Uterus (tissue), 4 donors: ENCODE measurements at places on chromosomes 6 and 20. TPM values are rescaled to one million over a fixed set of nuclear protein-coding genes. Genes with fewer than 3 reads are reported as not detected.

Gene PACRG
- total RNA-seq, result 6.2 TPM

Gene PEDS1
- total RNA-seq, result 3.3 TPM

Gene PPIL6
- total RNA-seq, result 5.3 TPM

Gene EEF1A2
- total RNA-seq, result not detected

DNA sequence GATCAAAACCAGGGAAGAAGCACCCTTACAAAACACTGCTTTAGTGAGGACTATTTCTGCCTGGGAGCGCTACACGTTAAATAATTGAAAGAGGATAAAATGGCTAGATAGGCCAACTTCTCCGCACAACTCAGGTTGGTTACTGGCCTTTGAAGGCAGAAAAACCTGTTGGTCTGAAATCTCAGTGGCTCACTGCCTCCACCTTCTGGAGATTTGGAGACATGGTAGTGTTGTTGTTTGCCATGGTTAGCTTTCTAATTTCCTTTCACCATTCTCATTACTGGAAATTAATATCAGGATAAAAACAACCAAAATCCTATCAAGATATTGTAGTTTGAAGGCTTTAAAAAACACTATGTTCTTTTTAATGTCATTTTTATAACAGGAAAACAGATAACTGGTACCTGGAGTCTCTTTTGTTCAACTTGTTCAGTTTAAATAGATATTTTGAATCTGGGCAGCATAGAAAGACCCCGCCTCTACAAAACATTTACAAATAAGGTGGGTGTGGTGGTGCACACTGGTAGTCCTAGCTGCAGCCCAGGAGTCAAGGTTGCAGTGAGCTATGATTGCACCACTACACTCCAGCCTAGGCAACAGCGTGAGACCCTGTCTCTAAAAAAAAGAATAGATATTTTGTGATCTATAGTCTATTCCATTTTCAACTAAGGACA is 27.5 kb upstream of the BCLAF1 start:
- no peaks in the 10 kb centered on the region for H3K36me3 ChIP-seq
- no peak overlapping the region for H3K4me3 ChIP-seq
- peak; percentile 42 for DNase-seq
- H3K27me3 ChIP-seq, result no peaks in the 10 kb centered on the region

DNA sequence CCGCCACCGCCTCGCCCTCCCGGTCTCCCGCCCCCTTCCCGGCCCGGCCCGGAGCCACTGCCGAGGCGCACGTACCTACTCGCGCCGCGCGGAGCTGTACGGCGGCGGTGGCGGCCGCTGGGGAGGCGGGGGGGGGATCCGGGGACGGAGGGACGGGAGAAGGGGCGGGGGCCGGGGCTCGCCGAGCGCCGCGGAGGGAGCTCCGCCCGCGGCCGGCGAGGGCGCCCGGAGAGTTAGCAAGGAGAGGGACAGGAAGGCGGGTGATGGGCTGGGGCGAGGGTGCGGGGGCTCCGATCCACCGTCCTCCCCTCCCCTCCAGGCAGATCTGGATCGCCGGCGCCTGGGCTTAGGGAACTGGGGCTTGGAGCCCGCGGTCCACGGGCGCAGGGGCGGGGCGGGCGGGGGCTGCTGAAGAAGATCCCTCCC is 548 bp upstream of the TMEM74B start:
- peak overlapping the region; percentile 20 for H3K4me3 ChIP-seq
- no peaks in the 10 kb centered on the region for H3K36me3 ChIP-seq
- no peak for DNase-seq
- H3K27ac ChIP-seq, result no peak overlapping the region

DNA sequence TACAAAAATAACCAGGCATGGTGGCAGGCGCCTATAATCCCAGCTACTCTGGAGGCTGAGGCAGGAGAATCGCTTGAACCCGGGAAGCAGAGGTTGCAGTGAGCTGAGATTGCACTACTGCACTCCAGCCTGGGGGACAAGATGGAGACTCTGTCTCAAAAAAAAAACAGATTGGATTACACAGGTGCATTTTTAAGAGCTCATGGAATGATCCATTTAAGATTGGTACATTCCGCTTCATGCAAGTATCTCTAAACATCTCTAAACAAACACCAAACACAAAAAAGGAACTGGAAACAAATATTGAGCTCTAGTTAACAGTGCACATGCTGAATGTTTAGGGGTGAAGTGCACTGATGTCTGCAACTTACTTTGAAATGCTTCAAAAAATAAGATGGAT is 154.3 kb downstream of the GRM4 start:
- H3K27ac ChIP-seq, result no peak overlapping the region
- H3K4me1 ChIP-seq, result no peaks in the 10 kb centered on the region
- H3K27me3 ChIP-seq, result no peaks in the 10 kb centered on the region
- no peak for DNase-seq
- H3K4me3 ChIP-seq, result no peak overlapping the region
- no peaks in the 10 kb centered on the region for H3K36me3 ChIP-seq

Gene SLC32A1
- not detected for total RNA-seq

DNA sequence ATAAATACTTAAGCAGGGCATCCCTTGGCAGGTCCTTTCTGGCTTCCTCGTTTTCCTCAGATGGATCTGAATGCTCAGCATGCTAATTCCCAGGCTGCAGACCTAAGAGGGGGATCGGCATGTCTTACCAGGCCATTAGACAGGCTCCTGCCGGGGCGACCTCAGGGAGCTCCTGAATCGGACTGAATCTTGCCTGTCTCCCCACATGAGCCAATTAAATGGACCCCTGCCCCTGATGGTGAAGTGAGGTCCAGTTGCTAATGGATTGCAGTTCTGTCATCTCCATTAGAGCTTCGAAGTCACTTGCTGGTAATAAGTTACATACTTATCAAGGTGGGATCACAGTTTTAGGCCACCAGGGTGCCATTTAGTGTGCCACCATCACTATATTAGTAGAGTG is 51.4 kb downstream of the NOL4L start:
- no peaks in the 10 kb centered on the region for H3K27me3 ChIP-seq
- no peak overlapping the region for H3K4me3 ChIP-seq
- no peak overlapping the region for H3K27ac ChIP-seq
- no peaks in the 10 kb centered on the region for H3K36me3 ChIP-seq

GRCh38 chr6:55853008-55854001 is 22.1 kb downstream of the BMP5 start:
- H3K27ac ChIP-seq, result no peak overlapping the region
- no peak for DNase-seq
- no peak overlapping the region for H3K4me3 ChIP-seq
- no peaks in the 10 kb centered on the region for H3K27me3 ChIP-seq
- H3K4me1 ChIP-seq, result no peaks in the 10 kb centered on the region
- H3K36me3 ChIP-seq, result no peaks in the 10 kb centered on the region

Gene COL9A3
- total RNA-seq, result 0.59 TPM

GRCh38 chr20:19256906-19257595 is 44.6 kb downstream of the SLC24A3 start:
- H3K36me3 ChIP-seq, result no peaks in the 10 kb centered on the region
- no peak overlapping the region for H3K4me3 ChIP-seq
- H3K27me3 ChIP-seq, result no peaks in the 10 kb centered on the region
- DNase-seq, result no peak
- H3K27ac ChIP-seq, result no peak overlapping the region

- H3K36me3 ChIP-seq, result no peaks in the 10 kb centered on the region
- no peaks in the 10 kb centered on the region for H3K27me3 ChIP-seq
- H3K4me1 ChIP-seq, result peaks cover 9% of the 10 kb centered on the region
Measured at GRCh38 chr6:158706369-158706982, 56.6 kb downstream of the SYTL3 start.
